Mesothelial cell of epicardium (in vitro differentiated cells): ENCODE measurements at places on chromosomes 4 and X.

GRCh38 chr4:169869490-169869889 is 111.7 kb upstream of the HPF1 start:
- no peak overlapping the region for H3K27ac ChIP-seq
- no peak for DNase-seq
- H3K36me3 ChIP-seq = no peaks in the 10 kb centered on the region
- H3K4me1 ChIP-seq = no peaks in the 10 kb centered on the region
- H3K4me3 ChIP-seq = no peak overlapping the region
- H3K27me3 ChIP-seq = peaks cover 3% of the 10 kb centered on the region

- no peak for DNase-seq
- H3K36me3 ChIP-seq = peaks cover 2% of the 10 kb centered on the region
- no peaks in the 10 kb centered on the region for H3K27me3 ChIP-seq
- H3K4me1 ChIP-seq = peaks cover 9% of the 10 kb centered on the region
- H3K27ac ChIP-seq = no peak overlapping the region
- no peak overlapping the region for H3K4me3 ChIP-seq
These were observed 369.3 kb downstream of the DMD start for GRCh38 chrX:32842053-32842452.

DNA sequence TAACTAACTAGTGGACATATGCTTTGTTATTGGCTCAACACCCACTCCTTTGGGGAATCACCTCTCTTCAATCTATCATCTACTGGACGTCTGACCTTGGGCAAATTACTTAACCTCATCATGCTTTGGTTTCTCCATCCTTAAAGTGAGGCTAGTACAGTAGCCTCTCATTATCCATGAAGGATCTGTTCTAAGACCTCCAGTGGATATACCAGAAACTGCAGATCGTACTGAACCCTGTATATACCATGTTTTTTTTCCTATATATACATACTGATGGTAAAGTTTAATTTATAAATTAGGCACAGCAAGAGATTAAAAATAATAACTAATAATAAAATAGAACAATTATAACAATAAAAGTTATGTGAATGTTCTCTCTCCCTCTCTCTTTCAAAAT is 56.2 kb downstream of the HMGB3 start:
- DNase-seq = no peak
- H3K27me3 ChIP-seq = peaks cover 5% of the 10 kb centered on the region
- H3K36me3 ChIP-seq = no peaks in the 10 kb centered on the region
- no peaks in the 10 kb centered on the region for H3K4me1 ChIP-seq

DNA sequence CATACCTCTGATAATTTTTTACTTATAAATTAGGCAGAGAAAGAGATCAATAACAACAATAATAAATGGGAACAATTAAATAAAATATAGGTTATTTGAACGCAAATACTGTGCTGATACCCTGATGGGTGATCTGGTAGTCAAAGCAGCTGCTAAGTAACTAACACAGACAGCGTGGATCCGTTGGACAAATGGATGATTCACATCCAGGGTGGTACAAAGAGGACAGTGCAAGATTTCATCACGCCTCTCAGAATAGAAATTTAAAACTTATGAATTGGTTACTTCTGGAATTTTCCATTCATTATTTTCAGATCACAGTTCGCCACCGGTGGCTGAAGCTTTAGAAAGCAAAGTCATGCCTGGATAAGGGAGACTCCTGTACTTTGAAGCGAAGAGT is 1066.0 kb upstream of the ADGRL3 start:
- no peak overlapping the region for H3K27ac ChIP-seq
- no peaks in the 10 kb centered on the region for H3K27me3 ChIP-seq
- no peak overlapping the region for H3K4me3 ChIP-seq
- no peak for DNase-seq
- H3K36me3 ChIP-seq = no peaks in the 10 kb centered on the region

GRCh38 chr4:173191623-173192041 is 23.0 kb downstream of the GALNT7 start:
- no peak for DNase-seq
- no peak overlapping the region for H3K4me3 ChIP-seq
- no peak overlapping the region for H3K27ac ChIP-seq
- peaks cover 22% of the 10 kb centered on the region for H3K4me1 ChIP-seq
- H3K36me3 ChIP-seq = no peaks in the 10 kb centered on the region
- H3K27me3 ChIP-seq = no peaks in the 10 kb centered on the region

DNA sequence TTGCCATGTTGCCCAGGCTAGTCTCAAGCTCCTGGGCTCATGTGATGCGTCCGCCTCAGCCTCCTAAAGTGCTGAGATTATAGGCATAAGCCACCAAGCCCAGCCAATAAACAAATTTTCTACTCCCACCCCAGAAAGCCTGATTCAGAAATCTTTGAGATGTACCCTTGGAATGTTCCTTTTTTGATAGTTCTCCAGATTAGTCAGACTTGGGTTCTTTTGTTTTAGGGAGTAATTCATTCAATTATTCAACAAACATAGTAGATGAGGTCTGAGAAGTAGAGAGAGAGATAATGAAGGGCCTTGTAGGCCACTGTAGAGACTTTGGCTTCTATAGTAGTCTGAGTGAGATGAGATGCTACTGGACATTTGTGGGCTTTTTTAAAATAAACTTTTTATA is 27.8 kb downstream of the RP2 start:
- H3K27ac ChIP-seq = no peak overlapping the region
- H3K36me3 ChIP-seq = peaks cover 23% of the 10 kb centered on the region
- H3K27me3 ChIP-seq = no peaks in the 10 kb centered on the region

GRCh38 chrX:68204521-68205038 is 228.7 kb downstream of the OPHN1 start:
- no peak overlapping the region for H3K27ac ChIP-seq
- no peak overlapping the region for H3K4me3 ChIP-seq
- no peaks in the 10 kb centered on the region for H3K27me3 ChIP-seq
- peaks cover 5% of the 10 kb centered on the region for H3K36me3 ChIP-seq
- no peaks in the 10 kb centered on the region for H3K4me1 ChIP-seq
- DNase-seq = no peak
